NCI-H2029 treated with DMSO at 0.1 percent for 48 hours (cell line): ENCODE measurements at places on chromosomes 11 and 22.

- no peak for DNase-seq
These were observed at the start of gene SLC22A24 for GRCh38 chr11:63144121-63144520. TSS of gene SLC22A24 (minus strand) at chr11:63144221. CDS start at chr11:63143779, 442 bp downstream.

- no peak for DNase-seq
These were observed 1.3 kb downstream of the PIK3C2A start for GRCh38 chr11:17206463-17206862.

DNA sequence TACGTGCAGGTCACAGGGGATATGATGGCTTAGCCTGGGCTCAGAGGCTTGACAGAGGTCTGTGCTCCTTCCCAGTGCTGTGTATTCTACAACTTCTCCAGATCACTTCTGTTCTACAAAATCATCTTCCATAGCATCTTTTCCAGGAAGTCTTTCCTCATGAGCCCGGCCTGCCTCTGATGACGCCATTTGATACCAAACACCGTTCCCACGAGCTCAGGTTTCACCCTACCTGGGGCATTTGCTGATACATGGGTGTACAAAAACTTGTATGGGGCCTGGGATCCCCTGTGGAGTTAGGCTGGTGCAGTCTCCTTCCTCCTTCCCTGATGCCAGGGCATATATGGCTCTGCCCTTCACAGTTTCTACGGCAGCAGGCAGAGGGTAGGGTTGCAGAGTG lies 78.7 kb downstream of the NECTIN1 start:
- DNase-seq, result no peak

DNA sequence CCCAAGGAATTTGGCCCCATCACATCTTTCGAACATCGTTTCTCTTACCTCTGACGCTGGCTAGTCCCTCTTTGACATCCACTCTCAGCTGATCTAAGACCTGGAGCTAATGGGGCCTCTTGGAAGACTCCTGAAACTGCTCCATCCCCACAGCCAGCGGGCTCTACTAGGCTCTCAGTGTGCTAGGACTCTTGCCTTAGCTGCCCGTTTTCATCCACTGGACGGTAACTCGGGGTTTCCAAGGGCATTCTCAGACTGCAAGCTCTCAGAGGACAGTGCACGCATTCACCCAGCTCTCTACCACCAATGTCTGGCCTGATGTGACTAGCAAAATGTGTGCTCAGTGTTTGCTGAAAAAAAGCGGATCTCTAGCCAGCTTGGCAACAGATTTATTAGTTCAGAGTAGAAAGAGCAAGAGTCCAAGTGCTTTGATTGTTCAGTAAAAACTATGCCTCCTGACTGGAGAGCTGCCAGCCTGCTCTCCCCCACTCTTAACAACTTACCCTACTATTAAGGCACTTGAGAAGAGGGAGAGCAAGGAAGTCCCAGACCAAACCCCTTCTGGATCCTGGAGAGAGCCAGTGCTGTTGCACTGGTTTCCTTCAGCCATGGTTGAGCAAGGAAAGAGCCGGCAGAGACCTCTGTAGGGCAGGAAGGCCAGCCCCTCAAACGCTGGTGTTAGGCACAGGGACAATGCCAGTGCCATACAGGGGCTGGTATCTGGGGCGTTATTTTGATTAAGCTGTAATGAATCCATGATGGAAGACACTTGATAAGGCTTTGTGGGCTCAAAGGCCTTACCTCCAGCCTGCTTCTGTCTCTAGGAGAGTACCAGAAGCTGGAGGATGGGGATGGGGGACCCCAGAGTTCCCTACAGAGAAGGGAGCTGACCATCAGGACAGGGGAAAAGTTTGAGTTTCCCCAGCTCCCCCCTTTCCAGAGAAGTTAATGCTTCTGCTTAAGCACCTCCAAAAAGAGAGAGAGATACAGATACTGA lies 9.2 kb downstream of the RELA start:
- peak; percentile 52 for DNase-seq

DNA sequence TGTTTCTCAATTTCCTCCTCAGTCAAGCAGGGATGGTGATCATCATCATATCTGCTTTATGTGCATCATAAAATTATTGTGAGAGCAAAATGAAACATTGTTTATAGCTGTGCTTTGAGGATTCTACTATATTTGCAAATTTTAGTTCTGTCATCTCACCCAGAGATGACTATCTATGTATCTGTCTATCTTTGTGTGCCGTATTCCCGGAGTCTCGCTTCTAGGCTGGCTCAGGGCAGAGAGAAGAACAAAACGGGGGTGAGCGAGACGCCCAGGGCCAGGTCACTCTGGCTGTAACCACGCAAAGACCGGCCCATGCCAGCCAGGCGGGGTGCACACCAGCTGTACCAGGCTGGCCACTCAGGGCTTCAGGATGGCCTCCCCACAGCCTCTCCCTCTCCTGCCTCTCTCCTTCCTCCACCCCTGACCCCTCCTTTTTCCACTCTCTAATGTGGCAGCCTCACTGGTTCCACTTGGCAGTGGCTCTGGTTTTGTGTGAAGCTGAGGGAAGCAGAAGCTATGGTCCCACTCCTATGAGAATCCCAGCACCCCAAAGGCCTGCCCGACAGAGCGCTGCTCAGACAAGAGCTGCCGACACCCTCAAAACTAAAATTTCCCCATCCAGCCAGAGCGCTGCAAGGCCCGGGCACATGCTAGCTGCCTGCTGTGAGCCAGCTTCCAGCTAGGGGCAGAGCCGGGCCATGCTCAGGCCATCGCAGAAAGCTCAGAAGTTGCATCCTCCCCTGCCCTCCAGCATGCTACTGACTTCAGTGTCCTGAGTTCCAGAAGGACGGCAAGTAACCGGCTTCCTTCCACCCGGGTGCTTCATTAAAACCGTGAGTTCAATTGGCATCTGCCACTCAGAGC lies 139.5 kb upstream of the TBCEL start:
- DNase-seq, result no peak

GRCh38 chr22:40314041-40314440 lies 32.3 kb upstream of the ADSL start:
- DNase-seq, result no peak

DNA sequence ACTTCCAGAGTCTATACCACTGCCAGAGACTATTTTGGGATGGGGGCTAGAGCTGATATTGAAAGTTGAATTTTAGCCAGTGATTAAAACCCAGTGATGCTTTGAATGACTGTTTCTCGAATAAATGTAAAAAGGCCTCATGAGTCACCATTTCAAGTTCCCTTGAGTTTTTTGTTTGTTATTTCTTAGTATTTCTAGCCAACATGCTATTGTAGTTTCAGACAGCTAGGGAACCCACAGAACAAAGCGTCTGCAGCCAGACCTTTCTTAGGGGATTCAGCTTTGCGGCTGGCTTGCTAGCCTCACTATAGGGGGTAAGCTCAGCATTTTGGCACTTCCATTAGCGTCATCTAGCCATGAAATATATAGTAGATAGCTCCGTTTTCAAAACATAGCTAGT lies 66.5 kb downstream of the DBX1 start:
- no peak for DNase-seq

- DNase-seq, result no peak
These were observed 25.4 kb upstream of the SORL1 start for GRCh38 chr11:121426476-121427399.

DNA sequence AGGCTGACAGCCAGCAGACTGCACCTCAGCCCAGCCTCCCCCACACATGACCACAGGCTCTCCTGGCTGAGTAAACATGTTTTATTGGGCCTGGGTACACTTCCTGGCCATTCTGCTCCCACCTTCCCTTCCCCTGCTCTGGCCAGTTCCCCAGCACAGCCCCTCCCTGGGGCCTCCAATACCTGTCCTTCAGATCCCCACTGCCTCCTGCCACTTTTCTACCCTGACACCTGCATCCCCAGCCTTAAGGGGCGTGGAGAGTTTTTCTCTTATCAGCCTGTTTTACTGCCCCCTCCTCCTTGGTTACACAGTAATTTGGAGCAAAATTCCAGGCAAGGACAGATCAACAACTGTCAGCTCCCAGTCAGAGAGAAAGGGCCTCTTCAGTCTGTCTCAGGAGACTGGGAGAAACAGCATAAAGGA lies at the start of gene ISX:
Gene ISX (plus strand): TSS at position 363 of the 423 bp plus-strand sequence. CDS start 930 bp downstream, outside the sequence.
- no peak for DNase-seq

- DNase-seq, result no peak
These were observed 8.1 kb downstream of the MACROD1 start for GRCh38 chr11:64157631-64158394.

DNA sequence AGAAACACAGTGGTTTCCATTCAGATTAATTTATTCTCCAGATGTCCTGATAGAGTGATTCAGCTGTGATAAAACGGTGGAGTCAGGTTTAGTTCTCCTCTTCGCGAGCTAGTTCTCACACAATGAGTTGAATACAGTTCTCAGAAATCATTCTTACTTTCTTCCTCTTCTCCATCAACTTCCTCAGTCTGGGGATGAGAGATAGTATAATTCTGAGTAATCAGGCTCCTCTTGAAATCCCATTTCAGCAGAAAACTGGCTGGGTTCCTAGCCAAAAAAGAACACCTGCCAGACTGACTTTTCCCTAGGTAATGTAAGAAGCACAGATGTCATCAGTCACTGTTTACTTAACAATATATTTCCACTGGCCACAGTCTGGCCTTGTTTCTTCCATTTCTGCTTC lies 76.7 kb downstream of the SVIP start:
- DNase-seq, result peak; percentile 54

GRCh38 chr22:50440544-50441249 lies 34.1 kb downstream of the SBF1 start:
- no peak for DNase-seq

DNA sequence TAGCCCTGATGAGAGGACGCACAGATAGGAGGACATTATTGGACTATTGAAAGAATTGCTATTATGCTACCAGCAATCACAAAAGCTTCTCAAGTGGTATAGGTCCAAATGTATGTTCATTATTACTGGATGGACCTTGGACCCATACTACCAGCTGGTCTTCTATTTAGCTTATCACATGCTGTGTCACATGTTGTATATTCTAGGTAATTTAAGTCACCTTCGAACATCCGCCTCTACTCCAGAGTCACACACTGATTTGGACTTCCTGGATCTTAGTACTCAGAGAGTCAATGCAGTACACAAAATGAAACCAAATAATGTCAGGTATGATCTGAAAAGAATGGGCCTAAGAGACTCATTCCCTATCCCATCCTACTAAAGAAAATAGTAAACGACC lies 534.0 kb upstream of the API5 start:
- DNase-seq, result no peak

GRCh38 chr22:49670456-49671330 lies 157.0 kb downstream of the BRD1 start:
- no peak for DNase-seq

- DNase-seq, result peak; percentile 34
These were observed 41.1 kb upstream of the TPBGL start for GRCh38 chr11:75199412-75199955.

DNA sequence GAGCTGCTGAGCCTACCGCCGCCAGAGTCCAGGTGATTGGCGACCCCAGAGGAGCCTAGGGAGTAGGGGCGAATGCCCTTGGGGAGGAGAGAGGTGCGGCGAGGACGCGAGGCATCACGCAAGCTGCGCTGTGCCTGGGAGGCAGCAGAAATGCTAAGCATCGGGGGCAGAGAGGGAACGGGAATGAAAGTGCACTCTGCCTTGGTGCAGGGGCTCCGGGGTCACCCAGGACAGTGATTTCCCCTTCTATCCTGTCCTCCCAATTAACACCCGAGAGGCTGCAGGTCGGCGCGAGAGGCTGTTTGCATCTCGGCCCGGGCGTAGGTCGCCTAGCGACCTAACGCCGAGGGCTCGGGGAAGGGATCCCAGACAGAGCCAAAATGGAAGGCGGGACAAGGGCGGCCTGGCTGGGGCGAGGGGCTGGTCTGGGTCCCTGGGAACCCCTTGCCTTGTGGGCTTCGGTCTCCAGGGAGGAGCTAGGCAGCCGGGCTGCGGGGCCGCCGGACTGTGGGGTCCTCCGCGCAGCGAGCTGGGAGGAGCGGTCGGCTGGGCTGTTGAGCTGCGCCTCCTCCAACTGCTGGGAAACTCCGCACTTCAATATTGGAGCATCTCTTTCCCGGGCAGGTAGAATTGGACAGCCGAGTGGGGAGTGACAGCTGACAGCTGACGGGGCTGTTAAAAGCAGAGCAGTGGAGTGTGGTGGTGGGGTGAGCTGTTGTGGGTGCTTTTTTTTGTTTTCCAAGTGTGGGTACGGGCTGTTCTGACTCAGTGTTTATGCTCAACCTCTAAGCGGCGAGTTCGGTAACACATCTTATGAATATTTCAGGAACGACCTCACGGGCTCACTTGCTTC lies 657 bp downstream of the ELMOD1 start:
- no peak for DNase-seq

GRCh38 chr11:19474954-19475721 lies 234.4 kb upstream of the E2F8 start:
- DNase-seq, result no peak

GRCh38 chr22:25650833-25651232 lies 86.4 kb downstream of the GRK3 start:
- DNase-seq, result no peak

DNA sequence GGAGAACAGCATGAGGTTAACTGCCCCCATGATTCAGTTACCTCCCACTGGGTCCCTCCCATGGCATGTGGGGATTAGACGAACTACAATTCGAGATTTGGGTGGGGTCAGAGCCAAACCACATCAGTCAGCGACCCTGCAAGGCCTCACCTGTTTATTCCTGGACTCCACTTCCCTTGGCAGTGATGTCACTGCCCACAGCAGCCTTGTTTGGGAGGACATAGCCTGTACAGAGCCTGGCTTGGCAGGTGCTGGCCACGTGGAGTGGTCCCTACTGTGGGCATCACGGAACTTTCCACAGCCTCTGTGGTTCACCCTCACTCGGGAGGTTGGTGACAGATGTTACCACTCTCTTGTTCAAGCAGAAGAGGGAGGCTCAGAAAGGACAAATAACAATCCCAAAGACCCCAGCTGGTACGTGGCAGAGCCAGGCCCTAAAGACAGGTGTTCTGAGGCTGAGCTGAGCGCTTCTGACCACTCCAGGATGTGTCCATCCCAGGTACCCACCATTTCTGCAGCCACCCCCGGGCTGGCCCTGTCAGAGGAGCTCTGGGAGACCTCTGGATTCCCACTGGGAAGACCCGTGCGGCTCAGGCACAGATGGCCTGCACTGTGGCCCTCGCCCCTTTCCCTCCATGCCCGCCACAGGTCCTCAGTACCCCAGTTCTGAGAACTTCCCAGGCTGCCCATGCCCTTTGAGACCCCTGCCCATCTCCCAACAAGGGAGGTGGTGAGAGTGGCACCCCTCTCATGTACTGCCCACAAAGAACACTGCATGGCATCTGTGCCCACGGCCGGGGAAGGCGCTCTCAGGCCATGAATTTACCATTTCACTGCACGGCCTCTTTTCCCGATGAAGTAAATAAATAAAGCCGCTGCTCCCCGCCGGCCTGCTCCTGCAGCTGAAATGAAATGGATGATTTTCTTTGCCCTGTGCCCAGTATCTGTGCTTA lies 605.8 kb downstream of the TBC1D22A start:
- DNase-seq, result no peak

GRCh38 chr11:40010011-40010410 lies 1449.4 kb downstream of the LRRC4C start:
- no peak for DNase-seq
